ENCODE measurements at places on chromosomes 5 and 9.

DNA sequence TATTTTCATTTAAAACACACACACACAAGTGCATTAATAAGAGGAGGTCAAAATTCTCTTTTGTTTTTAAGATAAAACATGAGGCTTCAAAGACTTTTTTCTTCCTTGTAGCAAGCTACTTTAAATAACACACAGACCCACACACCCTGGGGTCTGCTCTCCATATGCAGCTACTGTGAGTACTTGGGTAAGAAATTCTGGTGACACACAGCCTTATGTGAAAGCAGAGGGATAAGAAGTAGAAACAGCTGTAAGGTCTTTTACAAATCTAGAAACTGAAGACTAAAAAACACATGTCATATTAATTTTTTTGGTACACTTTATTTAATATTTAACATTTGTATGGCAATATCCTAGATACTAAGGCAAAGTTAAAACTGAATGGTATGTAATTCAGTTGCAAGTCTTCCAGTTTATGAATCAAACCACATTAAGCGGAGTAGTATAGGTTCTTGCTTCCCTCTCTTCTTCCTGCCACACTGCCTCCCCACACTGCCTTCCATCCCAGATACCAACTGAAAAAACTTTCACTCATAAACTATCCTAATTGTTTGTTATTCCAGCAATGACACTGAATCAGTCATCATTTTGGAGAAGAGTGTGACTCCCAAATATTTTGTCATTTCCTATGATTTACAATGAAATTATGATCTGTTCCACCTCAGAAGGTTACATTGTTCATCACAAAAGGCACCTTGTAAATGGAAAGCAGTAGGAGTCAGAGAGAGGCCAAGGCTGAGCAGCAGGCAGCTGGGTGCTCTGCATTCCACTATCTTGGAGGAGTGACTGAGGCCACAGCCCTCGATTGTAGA lies 92.0 kb downstream of the PLCXD3 start:
- no peak for DNase-seq

GRCh38 chr5:165086465-165086864 lies 1581.0 kb downstream of the MAT2B start:
- DNase-seq, result no peak

DNA sequence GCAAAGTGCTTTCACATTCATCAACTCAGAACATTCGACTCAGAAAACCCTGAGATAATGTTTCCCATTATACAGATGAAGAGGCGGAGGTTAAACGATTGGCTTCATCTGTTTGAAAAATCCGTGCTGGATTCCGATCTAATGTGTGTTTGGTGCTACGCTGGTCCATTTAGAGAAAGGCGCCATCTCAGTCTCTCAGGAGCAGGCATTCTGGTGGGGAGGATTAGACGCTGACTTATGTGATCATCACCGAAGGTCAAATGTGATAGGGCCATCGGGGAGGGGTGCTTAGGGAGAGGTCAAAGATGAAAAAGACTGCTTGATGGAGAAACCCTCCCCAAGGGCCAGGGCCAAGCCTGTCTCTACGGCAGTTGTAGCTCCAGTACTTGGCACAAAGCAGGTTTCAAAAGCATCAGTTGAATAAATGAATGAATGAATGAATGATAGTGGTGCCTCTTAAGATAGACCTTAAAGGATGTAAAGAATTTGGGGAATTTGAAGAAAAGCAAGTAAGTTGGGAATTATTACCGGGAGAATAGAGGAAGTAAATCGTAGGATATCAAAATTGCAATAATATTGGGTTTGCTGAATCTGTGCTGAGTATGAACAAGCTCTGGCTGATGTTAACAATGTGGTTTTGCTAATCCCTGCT lies 160.6 kb upstream of the SHB start:
- no peak for DNase-seq

- DNase-seq, result peak; percentile 32
Observed at GRCh38 chr5:95238560-95239325, 46.2 kb downstream of the MCTP1 start.

- DNase-seq, result no peak
Observed at GRCh38 chr5:104987074-104987473, 1424.5 kb upstream of the NUDT12 start.

DNA sequence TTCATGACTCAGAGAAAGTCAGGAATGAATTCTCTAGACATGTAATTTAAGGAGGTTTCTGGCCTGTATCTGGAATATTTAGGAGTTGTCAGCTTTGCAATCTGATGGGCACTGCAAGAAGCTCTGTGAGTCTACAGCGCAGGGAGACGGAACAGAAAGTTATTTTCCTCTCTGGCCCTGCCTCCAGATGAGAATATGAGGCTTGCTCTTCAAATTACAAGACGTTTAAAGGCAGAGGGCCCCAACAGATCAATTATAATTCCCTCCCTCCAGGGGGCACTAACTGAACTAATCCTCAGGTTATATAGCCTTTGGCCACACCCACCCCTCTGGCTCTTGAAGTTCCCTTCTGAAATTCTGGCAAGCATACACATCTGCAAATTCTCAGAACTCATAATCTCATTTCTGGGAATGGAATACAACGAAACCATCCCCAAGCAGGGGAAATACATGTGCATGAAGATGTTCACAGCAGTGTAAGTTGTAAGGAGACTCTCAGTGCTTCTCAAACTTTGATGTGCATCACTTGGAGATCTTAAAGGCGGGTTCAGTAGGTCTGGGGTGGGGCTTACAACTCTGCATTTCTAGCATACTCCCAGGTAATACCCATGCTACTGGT lies 307.6 kb downstream of the CWC27 start:
- DNase-seq, result no peak

- no peak for DNase-seq
Observed at GRCh38 chr9:437574-438001, 222.9 kb downstream of the DOCK8 start.

- DNase-seq, result no peak
Observed at GRCh38 chr5:35185518-35185917, 44.8 kb downstream of the PRLR start.

DNA sequence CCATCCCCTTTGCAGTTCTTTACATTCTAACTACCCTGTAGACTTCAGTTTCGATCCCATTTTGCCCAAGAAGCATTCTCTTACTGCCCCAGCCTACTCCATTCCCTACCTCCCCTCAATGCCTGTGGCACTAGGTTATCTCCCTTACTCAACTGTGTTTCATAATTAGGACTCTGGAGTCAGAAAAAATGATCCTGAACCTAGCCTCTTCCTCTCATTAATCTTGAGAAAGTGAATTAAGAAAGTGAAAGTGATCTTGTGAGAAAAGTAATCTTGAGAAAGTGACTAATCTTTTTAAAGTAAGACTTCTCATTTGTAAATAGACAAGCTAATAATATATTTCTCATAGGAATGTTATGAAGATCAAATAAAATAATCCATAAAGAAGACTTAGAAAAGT lies 444.0 kb upstream of the TRPC7 start:
- no peak for DNase-seq

DNA sequence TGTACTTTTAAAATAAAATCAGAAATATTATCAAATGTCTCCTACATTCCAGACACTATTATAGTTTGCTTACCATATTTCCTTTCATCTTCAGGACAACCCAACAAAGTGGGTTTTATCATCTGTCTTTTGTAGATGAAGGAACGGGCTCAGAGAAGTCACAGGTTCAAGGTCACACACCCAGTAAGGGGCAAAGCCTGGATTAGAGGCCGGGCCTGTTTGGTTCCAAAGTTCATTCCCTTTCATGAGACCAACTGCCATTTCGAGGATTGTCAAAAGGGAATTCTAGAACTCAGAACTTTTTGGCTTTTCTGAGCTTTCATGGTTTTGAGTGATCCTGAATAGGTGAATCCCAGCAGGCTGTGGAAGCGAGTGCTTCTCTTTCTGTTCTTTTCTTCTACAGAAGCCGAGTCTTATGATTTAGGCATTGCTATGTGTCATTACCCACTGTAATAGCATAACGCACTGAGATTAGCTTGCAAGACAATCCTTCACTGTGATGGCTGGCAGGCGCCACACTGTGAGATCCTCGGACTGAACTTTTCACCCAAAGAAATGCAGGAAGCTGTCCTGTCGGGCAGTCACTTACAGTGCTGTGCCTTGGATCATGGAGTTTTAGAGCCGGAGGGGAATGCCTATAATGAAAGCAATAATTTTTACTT lies 43.8 kb upstream of the ANKH start:
- DNase-seq, result no peak

DNA sequence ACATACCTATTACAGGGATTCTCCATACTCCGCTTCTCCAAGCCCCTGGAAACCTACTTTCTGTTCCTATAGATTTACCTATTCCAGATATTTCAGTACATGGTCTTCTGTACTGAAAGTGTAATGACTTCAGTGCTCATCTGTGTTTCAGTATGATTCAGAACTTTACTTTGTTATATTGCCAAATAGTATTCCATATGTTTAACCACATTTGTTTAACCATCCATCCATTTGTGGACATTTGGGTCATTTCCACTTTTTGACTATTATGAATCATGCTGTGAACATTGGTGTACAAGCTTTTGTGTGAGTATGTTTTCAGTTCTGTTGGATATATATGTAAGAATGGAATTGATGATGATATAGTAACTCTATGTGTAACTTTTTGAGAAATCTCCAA lies 188.9 kb downstream of the PDZD2 start:
- no peak for DNase-seq
